ENCODE measurements at places on chromosomes 6 and 20.

GRCh38 chr6:85462673-85463072, 12.8 kb downstream of the NT5E start:
- DNase-seq, result no peak

DNA sequence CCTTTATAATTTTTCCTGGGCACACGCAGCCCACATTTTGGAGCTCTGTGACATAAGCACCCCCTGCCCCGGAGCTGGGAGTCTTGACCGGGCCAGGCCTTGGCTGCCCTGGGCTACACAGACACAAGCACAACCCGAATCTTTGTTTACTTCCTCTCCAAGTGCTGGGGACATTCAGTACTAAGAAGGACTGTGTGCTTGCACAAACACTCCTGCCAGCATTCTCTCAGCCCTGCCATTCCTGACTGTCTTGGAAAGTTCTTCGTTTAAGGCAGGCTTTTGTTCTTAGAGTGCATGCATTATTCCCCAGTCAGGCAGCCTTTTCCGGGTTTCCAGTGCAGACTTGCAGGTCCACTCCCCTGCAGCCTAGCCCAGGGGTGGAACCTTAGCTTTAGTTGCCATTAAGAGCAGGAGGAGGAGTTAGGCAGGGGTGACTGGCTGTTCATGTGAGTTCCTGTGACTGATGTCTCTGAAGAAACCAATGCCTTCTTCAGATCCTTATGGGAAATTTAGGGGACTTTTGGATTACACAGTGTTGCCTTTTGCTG, 28.6 kb downstream of the FOXO3 start:
- no peak for DNase-seq

GRCh38 chr6:6479785-6480184, 108.7 kb upstream of the LY86 start:
- DNase-seq, result no peak

- DNase-seq, result no peak
Measured at GRCh38 chr6:45118754-45119153, 209.4 kb upstream of the RUNX2 start.

- DNase-seq, result no peak
Measured at GRCh38 chr6:67451874-67452273, 1183.2 kb upstream of the ADGRB3 start.

- DNase-seq, result no peak
Measured at GRCh38 chr6:16511040-16511660, 250.1 kb downstream of the ATXN1 start.

DNA sequence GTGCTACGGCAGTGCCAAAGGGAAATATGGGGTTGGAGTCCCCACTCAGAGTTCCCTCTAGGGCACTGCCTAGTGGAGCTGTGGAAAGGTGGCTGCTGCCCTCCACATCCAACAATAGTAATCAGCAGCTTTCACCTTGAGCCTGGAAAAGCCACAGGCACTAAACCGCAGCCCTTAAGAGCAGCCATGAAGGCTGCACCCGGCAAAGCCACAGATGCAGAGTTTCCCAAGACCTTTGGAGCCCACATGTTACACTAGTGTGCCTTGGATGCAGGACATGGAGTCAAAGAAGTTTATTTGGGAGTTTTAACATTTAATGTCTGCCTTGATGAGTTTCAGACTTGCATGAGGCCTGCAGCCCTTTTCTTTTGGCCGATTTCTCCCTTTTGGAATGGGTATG, 91.4 kb upstream of the HSF2 start:
- no peak for DNase-seq

- no peak for DNase-seq
Measured at GRCh38 chr6:140437619-140438345, 1063.3 kb upstream of the CITED2 start.

GRCh38 chr6:91566467-91566866, 979.6 kb upstream of the MAP3K7 start:
- no peak for DNase-seq

GRCh38 chr6:19692506-19693298, 144.5 kb upstream of the ID4 start:
- DNase-seq, result no peak

GRCh38 chr6:134169871-134170486, 117.6 kb upstream of the SLC2A12 start:
- no peak for DNase-seq

DNA sequence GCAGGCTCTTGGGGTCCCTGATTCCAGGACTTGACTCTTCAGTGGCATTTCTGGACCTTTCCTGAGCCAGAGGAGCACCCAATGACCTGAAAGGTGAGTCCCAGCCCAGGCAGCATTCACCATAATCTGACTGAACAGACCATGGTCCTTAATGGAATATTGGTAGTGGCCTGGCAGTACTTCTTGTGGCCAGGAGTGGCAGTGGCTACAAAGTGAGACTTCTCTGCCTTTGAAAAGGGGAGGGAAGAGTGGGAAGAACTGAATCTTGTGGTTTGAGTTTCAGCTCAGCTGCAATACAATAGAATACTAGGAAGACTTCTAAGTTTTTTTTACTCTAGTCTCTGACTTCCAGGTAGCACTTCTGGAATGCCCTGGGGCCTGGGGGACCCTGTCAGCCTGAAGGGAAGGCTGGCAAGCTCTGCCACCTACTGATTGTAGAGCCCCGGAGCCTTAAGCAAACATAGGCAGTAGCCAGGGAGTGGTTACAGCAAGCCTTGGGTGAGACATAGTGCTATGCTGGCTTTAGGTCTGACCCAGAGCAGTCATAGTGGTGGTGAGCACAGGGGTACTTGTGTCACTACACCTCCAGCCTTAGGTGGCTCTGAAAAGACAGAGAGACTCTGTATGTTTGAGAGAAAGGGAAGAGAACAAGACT, 674.2 kb upstream of the MANEA start:
- no peak for DNase-seq

DNA sequence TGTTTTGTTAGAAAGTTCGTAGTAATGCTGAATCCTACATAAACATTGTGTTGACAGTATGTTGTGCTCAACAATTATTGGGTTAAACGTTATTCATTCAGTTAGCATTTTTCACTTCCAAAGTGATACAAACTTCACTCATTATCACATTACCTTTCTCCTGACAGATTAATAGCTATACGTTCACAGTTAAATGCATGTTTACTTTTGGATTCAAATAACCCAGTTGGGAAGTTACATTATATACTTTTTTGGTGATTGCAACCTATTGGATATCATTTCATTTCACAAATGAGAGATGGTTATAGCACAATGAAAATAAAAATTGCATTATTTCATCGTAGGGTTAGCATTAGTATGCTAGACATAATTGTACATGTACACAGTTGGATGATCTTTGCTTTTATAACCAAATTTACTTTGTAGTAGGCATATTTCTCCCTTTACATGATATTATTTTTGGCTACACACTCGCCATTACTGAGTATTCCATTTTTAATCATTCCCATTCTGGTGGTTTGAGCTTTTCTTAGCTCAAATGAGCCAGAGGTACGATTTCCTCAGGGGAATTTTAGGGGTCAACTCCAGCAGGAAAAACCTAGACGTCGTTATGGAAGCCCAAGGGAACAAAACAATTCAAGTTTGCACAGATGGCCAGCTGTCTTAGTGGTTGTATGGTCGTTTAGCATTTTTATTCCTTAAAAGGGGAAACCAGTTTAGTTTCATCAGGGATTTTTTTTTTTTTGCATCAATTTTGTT, 2.1 kb upstream of the HIVEP1 start:
- DNase-seq, result no peak

DNA sequence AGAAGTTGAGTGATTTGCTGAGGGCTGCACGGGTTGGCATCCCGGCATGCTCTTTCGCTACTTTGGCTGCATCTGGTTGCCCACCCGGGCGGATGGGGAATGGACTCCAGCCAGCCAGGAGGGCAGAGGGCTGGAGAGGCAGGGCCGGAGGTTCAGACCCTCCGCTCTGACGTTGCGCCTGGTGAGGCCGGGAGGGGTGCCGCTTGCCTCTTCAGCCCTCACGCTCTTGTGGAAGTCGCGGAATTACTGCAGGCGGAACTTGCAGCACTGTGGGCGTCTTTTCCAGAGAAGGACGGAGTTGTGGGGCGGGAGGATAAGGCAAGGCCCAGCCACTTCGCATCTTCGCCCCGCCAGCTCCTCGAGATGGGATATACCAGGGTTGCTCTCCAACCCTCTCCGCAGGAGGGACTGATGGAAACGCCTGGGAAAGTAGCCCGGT, 656 bp downstream of the RTEL1 start:
- no peak for DNase-seq

DNA sequence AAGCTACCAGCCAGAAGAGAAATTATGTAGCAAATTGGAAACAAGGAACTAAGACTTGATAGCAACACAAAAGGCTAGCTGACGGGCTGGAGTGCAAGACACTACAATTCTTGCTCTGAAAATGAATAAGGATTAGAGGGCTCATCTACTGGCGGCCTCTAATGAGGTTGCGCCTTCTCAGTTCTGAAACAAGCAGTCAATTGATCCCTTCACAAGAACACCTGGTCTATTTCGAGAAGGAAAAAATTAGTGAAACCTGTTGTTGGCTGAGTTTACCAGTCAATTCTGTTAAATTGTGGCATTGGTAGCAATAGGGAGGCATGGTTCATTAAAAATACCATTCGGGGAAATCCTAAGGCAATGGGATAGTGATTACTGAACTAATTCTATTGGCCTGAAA, 74.8 kb upstream of the JARID2 start:
- DNase-seq, result no peak

- no peak for DNase-seq
Measured at GRCh38 chr20:59836767-59837166, 96.7 kb downstream of the SYCP2 start.

DNA sequence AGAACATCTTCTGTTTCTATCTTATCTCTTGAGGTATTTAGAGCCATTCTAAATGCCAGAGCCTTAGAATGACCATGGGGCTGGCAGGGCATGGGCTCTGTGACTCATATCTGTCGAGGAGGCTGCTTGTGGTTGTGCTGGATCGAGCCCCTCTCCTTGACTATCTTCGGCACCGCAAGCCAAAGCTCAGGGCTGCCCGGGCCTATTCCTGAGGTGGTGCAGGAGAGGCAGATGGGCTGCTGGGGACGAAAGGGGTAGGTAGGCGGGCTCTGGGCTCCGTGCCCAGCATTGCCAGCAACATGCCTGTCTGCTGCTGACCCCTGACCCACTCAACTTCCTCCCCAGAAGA, 89.9 kb downstream of the NOL4L start:
- DNase-seq, result no peak

DNA sequence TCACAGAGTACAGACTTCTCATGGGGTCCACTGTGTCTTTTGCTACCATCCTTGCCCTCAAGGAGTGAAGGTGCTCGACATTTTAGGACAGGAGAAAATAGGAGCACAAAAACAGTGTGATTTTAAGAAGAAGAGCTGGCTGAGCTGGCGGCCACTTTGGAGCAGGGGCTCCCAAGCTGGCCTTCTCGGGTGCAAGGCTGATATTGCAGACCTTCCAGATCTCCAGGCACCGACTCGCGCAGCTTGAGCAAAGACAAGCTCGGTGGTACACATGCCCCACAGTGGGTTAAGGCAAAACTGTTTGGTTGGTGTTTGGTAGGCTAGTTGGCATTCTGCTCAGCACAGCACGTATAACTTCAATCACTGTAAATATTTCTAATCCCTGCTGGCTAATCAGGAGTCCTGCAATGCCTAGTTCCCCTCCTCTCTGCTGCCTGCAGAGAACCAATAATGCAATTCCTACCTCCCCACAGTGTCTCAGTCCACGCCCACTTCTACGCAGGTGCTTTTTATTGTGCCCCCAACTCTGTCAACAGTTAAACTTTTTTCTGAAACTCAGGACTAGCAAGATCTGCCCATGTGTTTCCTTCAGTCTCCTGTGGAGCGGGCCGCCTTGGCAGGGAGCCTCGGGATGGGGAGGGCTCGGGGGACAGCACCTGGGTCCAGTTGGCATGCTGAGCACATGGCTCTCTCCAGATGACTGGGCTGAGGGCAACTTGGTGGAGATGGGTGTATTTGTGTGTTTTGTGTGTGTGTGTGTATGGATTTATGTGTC, 12.7 kb upstream of the SMOC2 start:
- DNase-seq, result no peak

- DNase-seq, result no peak
Measured at GRCh38 chr6:108868647-108869046, 20.4 kb downstream of the ARMC2 start.

DNA sequence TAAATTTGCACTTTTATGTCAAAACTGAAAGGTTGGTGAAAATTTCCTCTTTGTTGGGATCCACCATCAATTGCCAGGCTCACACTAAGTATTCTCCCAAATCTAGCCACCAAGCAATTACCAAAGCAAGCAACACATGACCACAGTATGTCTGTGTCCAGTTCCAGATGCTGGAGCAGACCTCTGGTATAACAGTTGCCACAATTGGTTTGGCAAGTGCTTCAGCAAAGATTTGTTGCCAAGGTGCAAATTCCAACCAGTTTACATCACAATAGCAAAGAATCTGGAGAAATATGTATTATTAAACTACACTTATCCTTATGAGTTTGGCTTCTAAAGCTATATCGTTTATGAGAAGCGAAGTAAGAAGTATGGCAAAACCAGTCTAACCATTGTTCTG, 6.4 kb downstream of the GTF2H5 start:
- no peak for DNase-seq

DNA sequence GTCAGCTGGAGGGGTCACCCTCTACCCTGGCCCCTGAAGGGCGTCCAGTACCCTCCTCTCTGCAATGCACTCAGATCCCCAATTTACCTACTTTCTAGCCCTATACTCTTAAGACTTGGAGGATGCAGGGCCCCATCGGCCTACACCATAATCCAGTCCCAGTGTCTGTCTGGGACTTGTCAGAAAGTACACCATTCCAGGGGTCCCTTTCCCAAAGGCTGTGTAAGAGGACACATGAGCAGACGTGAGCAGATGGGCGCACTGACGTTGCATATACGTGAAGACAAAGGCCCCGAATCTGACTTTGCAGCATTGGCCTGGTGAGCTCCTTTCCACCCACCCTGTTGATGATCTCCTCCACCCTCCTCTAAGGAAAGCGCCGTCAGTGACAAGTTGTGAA, 20.9 kb upstream of the SMOC2 start:
- DNase-seq, result no peak

DNA sequence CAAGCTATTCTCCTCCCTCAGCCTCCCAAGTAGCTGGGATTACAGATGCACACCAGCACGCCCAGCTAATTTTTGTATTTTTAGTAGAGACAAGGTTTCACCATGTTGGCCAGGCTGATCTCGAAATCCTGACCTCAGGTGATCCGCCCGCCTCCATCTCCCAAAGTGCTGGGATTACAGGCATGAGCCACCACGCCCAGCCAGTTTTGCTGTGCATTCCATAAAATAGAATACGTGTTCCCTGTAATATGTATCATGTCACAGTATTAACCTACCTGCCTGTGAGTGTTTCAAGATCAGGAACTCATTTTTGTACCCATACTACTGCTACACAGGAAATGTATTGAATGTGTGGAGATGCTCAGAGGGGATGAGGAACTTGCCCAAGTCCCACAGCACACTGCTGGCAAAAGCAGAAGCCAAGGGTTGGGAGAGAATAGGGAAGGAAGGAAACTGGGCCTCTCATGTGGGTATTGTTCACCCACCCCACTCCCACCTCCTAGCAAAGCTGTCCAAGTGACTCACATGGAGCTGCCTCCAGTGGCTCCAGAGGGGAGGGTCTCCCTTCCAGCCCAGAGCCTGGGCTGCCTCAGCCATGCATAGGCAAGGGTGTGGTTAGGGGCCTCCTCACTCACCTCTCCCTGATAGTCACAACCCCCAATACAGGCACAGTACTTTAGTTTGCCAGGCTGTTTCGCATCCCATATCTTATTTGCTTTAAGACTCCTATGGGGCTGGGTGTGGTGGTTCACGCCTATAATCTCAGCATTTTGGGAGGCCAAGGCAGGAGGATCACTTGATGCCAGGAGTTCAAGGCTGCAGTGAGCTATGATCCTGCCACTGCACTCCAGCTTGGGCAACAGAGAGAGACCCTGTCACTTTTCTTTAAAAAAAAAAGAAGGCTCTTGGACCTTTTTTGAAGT, 9.4 kb downstream of the HM13 start:
- no peak for DNase-seq
